CD4-positive, alpha-beta T cell treated with Interleukin-4 for 4 hours (primary cell): ENCODE measurements at places on chromosomes 5 and 9.

DNA sequence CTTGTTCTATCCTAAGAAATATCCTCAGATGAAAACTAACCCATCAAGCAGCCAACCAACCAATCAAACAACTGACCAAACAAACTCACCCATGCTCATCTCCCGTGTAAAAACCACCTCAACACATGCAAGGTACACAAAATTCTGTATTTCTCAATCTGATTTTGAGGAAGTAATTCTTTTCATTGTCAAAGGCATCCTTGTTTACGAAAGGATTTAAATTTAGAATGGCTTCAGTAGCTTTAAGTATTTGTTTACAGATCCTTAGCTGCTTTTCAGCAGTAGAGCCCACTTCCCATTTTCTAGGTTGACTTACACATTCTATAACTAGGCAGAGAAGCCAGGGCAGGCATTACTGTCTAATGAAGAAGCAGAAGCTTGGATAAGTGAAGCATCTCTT lies 78.6 kb downstream of the NTRK2 start:
- no peak for DNase-seq

GRCh38 chr9:503326-503725 lies 288.7 kb downstream of the DOCK8 start:
- DNase-seq, result no peak

DNA sequence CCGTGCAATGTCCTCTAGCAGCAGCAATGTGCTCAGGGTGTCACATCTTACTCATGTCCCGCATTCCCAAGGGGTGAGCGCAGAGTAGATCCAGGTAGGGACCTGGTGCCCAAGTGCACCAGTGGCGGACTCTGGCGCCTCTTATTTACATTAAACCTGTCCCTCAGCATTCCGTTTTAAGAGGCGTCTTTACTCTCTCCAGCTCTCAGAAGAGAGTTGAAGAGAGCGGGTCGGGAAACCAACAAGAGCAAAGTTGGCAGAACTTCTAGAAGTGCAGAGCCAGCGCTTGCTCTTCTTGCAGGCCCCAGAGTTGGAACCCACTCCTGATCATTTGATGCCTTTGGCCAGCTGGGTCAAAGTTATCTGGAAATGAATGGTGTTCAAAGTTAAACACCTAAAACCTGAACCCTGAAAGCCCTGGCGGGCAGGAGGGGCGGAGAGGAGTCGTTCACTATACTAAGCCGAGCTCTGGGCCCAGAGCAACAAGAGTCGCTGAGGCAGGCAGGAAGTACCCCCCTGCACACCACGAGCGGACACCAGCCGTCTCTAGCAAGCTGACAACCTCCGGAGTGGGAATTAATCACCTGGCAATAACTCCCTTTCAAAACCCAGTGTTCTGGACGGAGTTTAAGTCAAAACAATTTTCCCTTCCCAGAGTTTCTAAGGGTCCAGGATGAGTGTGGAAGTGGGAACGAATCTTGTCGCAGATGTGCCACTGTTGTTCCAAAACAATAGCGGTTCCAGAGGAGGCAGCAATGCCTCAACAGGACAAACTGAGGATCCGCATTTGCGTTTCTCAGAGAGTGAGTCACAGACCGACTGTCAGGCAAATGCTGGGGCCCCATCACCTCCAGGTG lies 122.8 kb downstream of the TMEM161B start:
- no peak for DNase-seq

DNA sequence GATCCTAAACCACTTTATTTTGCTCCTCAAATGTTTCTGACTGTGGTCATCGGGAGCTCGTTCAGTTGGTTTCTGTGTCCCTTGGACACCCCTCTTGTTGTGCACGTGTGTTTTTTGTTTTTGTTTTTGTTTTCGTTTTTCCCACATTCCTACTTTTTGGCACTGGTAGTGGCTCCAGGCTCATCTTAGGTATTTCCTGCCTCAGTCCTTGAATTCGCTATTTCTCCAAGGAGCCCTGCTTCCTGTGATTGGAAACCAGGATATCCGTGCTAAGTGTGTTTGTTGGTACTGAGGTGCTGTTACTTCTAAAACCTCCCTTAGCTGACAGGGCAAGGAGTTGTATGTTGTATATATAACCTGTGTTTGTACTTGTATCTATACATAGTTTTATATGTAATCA lies 5.9 kb downstream of the HMCN2 start:
- DNase-seq, result no peak

DNA sequence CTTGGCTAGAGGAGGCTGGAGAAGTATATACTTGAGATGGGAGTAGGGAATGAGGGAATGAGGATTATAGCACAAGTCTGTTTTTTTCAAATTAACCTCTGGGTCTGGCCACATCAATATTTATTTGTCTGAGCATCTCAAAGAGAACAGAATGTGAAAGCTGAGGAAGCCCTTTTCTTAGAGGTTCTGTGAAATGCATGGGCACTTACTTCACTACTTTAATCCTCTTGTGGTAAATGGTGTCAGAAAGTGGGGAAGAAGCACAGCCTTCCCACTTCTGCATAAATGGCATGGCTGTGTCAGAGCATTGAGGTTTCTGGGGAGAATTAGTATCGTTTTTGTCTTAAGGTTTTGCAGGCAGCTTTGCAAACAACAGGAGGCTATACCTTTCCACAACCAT lies 48.6 kb downstream of the SPATA31D1 start:
- no peak for DNase-seq

GRCh38 chr9:120281665-120282064 lies 298.3 kb downstream of the CDK5RAP2 start:
- DNase-seq, result no peak

GRCh38 chr5:53313145-53313544 lies 167.3 kb upstream of the FST start:
- DNase-seq, result no peak

GRCh38 chr5:15789642-15790041 lies 289.7 kb downstream of the FBXL7 start:
- DNase-seq, result no peak

DNA sequence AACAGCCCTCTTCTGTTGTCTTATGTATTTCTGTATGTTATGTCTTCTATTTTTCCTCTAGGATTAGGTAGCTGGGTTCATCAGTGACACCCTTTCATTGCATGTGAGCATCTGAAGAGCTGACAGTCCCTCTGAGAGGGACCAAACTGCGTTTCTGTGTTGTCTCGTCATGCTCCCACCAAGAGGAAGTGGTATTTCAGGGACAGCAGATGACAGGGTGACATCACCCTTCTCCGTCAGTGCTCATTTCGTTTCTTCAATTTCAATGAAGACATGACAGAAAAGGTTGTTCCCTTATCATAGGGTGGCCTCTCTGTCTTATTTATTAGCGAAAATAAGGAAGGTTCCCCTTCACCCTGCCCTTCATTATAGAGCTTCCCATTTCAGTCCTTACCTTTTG lies 225.9 kb upstream of the NR4A3 start:
- DNase-seq, result peak; percentile 28
